ENCODE measurements at places on chromosomes 16 and 17.

GRCh38 chr17:79832218-79833109, 6.8 kb downstream of the CBX4 start:
- no peaks in the 10 kb centered on the region for H3K27me3 ChIP-seq
- peak; percentile 33 for DNase-seq
- peaks cover 15% of the 10 kb centered on the region for H3K36me3 ChIP-seq
- H3K4me1 ChIP-seq = peaks cover 24% of the 10 kb centered on the region
- H3K4me3 ChIP-seq = no peak overlapping the region

GRCh38 chr16:13779676-13780075, 140.3 kb upstream of the ERCC4 start:
- H3K36me3 ChIP-seq = no peaks in the 10 kb centered on the region
- peaks cover 2% of the 10 kb centered on the region for H3K27me3 ChIP-seq
- no peak overlapping the region for H3K4me3 ChIP-seq
- no peak overlapping the region for H3K27ac ChIP-seq

- H3K27ac ChIP-seq = no peak overlapping the region
- peaks cover 42% of the 10 kb centered on the region for H3K36me3 ChIP-seq
- H3K4me3 ChIP-seq = no peak overlapping the region
- H3K27me3 ChIP-seq = no peaks in the 10 kb centered on the region
- no peak for DNase-seq
- H3K4me1 ChIP-seq = peaks cover 24% of the 10 kb centered on the region
These were observed 165.3 kb upstream of the ZNF267 start for GRCh38 chr16:31708348-31708747.

DNA sequence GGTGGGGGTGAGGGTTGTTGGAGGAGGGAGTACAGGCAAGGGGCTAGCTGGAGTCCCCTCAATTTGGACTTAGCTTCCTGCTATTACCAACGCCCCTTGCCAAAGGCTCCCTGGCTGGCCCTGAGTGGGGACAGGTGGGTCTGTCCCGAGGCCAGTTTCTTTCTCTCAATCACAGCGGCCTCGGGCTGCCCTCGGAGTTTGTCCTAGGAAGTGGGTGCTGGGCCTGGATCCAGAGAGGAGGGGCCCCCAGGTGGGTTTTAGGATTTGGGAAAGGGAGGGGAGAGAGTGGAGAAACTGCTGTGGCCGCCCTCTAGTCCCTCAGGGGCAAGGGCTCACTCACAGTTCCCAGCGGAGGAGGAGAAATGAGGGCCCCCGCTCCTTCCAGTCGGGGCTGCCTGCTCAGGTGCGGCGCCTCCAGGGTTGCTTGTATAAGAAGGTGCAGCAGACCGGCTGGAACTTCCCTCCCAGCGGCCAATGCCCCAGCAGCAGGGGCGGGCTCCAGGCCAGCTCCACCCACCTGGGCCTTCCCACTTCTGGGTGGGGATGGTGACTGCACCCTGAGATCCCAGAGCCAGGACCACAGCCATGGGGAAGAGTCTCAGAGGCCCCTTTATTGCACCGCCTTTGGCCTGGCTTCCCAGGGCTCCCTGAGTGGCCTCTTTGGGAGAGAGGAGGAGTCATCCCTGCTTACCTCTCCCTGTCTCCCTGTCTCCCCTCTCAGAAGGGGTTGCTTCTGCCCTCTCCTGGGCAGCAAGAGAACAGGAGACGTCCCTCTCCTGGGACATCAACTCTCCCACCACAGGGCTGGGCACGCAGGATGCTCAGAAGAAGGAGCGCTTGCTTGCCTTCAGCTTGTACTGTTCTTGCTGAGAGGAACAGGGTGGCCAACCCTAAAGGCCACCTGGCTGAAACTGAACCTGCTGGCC, 112.0 kb upstream of the SMURF2 start:
- peaks cover 13% of the 10 kb centered on the region for H3K4me1 ChIP-seq
- no peaks in the 10 kb centered on the region for H3K36me3 ChIP-seq
- no peak for DNase-seq
- H3K4me3 ChIP-seq = no peak overlapping the region
- no peak overlapping the region for H3K27ac ChIP-seq

GRCh38 chr17:5545051-5545987, 39.0 kb downstream of the NLRP1 start:
- DNase-seq = no peak
- peak overlapping the region; percentile 3 for H3K27ac ChIP-seq
- no peak overlapping the region for H3K4me3 ChIP-seq
- peaks cover 3% of the 10 kb centered on the region for H3K4me1 ChIP-seq
- H3K27me3 ChIP-seq = no peaks in the 10 kb centered on the region
